ENCODE measurements at places on chromosomes 1 and 21.

GRCh38 chr1:109208836-109209463 is 4.8 kb upstream of the SARS1 start:
- no peak for DNase-seq

DNA sequence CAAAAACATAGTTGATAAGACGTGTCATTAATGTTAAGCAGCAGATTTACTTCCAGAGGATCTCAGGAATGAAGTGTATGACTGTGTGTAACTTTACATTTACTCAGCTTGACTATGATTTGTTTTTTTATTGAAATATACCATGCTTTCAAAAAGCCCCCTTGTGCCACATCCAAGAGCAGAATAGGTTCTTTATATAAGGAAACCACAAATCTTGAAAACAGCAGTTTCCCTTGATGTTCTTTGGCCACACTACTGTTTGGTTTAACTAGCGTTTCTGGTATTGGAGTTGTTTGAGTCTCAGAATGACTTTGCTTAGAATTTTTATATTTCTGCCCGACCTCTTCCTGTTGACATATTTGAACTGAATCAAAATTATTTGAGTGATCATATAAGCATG is 25.0 kb downstream of the LRRC8C start:
- no peak for DNase-seq

- DNase-seq, result no peak
Measured at GRCh38 chr1:18494304-18494703, 13.6 kb downstream of the KLHDC7A start.

DNA sequence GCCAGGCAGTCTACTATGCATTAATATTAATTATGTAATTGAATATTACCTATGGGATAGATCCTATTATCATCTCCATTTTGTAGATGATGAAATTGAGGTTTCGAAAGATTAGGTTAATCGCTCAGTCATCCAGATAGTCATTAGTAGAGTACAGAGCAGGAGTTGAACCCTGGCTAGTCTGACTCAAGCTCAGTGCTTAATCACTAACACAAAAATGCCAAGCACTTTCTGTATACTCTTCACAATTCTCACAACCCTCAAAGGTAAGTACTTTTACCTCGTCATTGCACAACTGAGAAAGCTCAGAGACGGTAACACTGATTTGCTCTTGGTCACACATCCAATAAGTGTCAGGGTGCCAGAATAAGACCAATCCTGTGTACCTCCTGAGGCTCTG is 280.2 kb upstream of the PLXNA2 start:
- DNase-seq, result no peak

- DNase-seq, result no peak
Measured at GRCh38 chr1:117631359-117632160, 25.7 kb downstream of the TENT5C start.

- DNase-seq, result no peak
Measured at GRCh38 chr1:9164919-9165318, 36.0 kb upstream of the GPR157 start.

GRCh38 chr1:103101399-103101798 is 6.9 kb downstream of the COL11A1 start:
- no peak for DNase-seq

All from GM23338 (cell line).